Renal cortical epithelial cell (primary cell): ENCODE measurements at places on chromosomes 2 and 18. TPM values are rescaled to one million over a fixed set of nuclear protein-coding genes. Genes with fewer than 3 reads are reported as not detected.
A peak's percentile ranks its signal among the peaks of the same experiment; 100 is the strongest.

GRB14 gene
- total RNA-seq, result 10.4 and 22.1 TPM in 2 replicates

GRCh38 chr2:171180229-171180930 lies 19.7 kb upstream of the TLK1 start:
- DNase-seq, result no peak

PJVK gene
- 0.87 and 3.3 TPM in 2 replicates for total RNA-seq

GRCh38 chr2:162282765-162283425 lies 35.6 kb downstream of the IFIH1 start:
- no peak for DNase-seq

DNA sequence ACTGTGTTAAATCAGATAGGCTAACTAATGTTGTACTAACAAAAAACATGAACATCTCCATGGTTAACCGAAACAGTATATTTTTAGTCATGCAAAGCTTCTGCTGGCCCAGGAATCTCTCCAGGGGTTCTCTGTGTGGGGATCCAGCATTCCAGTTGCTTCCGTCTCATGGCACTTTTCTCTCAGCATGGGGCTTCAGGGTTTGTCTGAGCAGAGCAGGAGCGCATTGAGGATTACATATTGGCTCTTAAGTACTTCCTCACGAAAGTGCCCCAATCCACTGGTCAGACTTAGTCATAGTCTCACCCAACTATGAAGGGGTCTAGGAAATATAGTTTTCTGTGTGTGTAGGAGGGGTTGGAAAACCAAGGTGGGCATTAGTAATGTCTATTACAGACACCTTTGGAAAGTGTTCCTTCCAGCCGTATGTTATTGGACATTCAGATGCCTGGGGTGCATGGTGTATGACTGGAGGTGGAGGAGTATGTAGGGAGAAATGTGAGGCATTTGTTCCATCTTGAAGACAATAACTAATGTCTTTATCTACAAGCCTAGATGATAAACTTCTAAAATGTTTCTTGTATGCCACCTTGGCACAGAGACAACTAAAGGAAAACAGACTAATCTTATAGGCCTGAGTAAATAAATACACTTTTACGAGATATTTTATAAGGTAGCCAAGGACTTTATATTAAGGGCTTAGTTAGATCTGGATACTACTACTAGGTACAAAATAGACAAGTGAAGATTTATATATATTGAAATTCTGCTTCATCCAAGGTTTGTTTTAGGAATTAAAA lies 123.8 kb upstream of the ZEB2 start:
- no peak for DNase-seq

- DNase-seq, result no peak
Observed at GRCh38 chr2:163312713-163313112, 423.1 kb downstream of the FIGN start.

DNA sequence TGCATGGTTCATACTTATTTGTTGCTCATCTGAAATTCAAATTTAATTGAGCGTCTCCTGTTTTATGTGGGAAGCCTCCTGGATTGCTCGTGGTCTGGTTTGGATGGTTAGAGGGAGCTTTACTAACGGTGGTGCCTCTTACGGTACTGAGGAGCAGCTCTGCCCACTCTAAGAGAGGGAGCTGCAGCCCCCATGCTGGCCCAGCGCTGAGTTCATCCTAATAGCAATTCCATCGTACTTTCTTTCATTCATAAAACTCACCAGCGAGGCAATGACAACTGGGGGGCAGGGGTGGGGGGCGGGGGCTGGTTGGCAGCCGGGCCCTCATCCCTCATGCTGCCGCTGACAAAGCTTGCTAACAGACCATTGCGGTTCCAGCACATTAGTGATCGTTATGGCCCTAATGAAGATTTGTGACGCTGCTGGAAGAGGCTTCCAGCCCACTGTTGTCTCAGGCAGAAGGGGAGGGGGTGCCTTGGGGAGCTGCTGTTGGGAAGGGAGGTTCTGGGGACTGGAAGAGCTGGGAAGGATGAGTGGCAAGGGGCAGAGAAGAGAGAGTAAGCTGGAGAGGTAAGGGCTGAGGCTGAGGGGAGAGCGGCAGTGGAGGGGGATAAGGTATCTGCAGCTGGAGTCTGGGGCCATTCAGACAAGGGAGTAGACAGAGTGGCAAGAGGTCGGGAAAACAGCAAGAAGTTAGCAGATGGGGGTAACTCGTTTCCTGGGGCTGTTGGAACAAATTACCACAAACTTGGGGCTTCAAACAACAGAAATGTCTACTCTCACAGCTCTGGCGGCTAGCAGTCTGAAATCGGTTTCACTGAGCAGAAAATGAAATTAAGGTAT lies 238.1 kb downstream of the LPIN1 start:
- DNase-seq, result no peak

DNA sequence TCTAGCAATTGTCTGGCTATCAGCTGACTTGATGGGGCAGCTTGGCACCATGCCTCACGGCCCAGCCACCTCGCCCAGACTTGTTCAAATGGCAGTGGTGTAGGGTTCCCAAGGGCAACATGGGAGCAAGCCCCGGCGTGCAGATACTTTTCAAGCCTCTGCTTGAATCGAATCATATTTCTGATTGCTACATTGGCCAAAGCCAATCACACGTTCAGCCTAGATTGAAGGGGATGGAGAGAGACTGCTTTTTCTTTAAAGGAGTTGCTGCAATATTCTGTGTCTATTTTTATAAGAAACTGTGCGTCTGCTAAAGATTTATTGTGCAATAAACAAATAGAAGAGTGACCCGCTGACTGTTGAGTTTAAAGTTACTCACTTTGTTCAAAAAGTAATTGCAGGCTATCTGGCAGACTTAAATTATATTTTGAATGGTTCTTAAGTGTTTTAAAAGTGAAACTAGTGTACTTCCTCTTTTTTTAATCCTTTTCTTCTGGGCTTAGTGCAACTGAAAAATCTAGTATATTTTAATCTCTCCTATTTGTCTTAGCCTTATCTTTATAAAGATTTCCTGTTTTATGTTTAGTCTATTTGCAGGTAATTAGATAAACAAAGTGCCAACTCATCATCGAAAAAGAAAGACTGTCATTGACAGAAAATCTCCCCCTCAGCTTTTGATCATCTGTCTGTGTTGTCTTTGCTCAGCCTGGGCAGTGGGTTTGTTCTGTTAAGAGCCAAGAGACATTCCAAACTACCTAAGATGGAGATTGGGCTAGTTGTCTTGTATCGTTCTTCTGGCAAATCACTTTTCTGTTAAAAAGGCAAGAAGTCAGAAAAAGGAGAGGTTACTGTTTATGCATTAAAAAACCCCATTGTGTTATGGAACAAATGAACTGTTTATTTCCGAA lies 156.1 kb downstream of the TPGS2 start:
- DNase-seq, result peak; percentile 30

TUBB8B gene
- total RNA-seq, result not detected in 2 replicates

HOXD12 gene
- total RNA-seq, result not detected in 2 replicates

DNA sequence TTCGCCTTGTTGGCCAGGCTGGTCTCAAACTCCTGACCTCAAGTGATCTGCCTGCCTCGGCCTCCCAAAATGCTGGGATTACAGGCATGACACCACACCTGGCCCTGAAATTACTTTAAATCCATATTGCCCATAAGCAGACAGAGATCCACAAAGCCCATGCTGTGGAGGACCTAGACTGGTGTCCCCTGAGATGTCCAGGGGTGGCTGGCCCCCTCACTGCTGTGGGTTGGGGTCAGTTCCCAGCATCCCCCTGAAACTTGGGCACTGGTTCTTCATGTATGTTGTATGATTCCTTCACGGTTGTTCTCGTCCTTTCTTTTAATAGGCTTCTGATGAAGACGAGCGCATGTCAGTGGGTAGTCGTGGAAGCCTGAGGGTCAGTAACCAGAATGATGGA lies 78.1 kb upstream of the RBM44 start:
- DNase-seq, result no peak

- DNase-seq, result no peak
Observed at GRCh38 chr2:156465573-156465972, 29.4 kb downstream of the GPD2 start.

HOXD4 gene
- total RNA-seq, result 6.6 and 23.2 TPM in 2 replicates

DNA sequence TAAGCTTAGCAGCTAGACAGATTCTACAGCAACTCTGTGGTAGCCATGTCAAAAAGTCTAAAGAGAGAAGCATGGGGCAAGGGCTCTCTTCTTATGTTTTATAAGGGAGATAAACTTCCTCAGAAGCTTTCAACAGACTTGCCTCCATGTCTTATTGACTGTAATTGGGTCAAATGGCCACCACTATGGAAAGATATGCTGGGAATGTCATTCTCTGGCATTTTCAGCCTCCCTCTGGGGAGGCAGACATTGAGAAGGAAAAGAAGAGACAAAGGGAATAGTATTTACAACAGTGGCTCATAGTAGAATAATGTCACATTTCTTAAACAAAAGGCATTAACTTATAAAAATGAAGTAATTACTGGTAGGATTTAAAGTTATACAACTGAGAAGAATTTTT lies 1964.5 kb upstream of the PIK3C3 start:
- DNase-seq, result no peak

GRCh38 chr2:65368468-65368867 lies 63.9 kb downstream of the SPRED2 start:
- no peak for DNase-seq

KCNF1 gene
- total RNA-seq, result not detected in 2 replicates

MORN2 gene
- total RNA-seq, result 15.3 and 26.4 TPM in 2 replicates

CBLN2 gene
- 0.05 and 0.17 TPM in 2 replicates for total RNA-seq

DNA sequence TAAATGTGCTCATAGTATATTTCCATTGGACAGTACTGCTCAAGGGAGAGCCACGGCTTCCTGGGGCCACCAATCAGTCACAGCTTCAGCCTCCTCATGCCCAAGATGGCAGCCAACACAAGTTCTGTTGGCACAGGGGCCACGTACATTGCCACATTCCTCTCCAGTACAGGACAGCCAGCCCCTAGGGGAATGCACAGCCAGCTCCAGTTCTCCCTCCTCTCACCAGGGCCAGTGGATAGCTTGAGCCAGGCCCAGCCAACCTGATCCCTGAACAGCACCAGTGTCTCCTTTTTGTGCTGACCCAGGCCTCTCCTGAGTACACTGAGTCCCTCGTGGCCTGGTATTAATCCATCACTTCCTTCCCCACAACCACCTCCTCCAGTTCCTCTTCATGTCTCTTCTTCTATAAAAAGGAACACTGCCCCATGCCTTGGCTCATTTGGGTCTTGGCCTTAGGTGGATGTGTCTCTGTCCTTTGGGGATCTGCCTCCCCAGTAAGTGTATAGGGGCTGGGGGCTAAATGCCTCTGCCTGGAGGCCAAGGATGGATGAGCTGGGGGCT lies 168.7 kb downstream of the TNS1 start:
- no peak for DNase-seq

DNA sequence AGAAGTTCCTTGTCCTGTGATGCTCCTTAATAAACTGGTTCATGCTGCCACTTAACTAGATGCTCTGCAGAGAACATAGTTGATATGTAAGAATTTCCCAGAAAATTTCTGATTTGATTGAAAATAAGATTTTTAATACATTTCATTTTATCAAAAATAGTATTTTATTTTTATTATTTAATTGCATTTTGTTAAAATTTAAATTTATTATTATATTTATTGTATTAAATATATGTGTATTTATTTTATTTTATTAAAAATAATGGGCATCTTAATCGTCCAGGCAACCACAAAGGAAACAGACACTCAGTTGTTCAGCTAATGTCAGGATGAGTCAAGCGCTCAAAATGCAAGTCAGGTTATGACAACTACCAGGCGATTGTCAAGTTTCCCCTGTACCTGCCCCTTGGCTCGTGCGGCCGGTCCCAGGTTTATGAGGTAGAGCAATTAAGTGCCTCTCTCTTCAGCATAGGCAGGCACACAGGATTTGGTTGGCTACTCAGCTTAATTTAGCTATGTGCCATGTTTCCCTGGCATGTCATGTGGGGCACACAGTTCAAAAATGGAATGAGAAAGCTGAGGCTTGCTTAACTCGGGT lies 361.2 kb downstream of the RND3 start:
- DNase-seq, result peak; percentile 87

GRCh38 chr18:59715966-59716369 lies 18.7 kb upstream of the CCBE1 start:
- DNase-seq, result peak; percentile 98

ABCG8 gene
- not detected in 2 replicates for total RNA-seq

TTR gene
- not detected in 2 replicates for total RNA-seq

DNA sequence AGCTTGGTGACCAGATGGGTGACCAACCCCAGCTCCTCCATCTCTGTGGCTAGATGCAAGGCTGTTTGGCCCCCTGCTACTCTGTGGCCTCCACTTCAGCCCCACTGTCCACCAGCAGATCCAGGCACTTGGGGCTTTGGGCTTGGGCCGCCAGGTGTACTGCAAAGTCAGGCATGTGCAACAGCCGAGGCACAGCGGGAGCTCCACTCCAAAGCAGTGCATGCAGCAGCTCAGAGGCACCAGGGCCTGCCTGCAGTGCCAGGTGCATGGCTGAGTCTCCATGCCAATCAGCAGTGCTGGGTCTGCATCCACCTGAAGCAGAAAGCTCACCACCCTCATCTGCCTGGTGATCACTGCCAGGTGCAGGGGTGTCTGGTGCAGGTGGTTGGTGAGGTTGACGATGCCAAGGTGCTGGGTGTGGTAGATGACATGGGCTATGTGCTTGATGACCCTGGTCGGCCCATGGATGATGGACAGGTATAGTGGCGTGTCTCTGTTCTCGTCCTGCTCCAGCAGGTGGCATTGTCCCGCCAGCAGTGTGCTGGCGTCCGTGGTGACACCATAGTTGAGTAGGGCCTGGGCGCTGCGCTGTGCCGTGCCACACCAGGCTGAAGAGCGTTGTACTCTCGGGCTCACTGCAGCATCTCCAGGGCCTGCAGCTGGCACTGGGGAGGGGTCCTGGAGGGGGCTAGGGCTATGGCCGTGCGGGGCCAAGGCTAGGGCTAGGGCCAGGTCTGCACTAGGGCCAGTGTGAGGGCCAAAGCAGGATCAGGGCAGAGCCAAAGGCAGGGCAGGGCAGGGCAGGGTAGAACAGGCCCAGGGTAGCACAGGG lies 1.0 kb upstream of the ANKRD62 start:
- no peak for DNase-seq

- DNase-seq, result peak; percentile 47
Observed at GRCh38 chr2:12389344-12390045, 327.2 kb upstream of the TRIB2 start.

- DNase-seq, result no peak
Observed at GRCh38 chr18:44786257-44786656, 105.6 kb downstream of the SETBP1 start.

GRCh38 chr2:38515155-38516074 lies 87.3 kb downstream of the HNRNPLL start:
- peak; percentile 89 for DNase-seq

SKOR2 gene
- total RNA-seq, result not detected in 2 replicates

- no peak for DNase-seq
Observed at GRCh38 chr18:12819322-12819721, 64.7 kb downstream of the PTPN2 start.

LRRTM1 gene
- not detected in 2 replicates for total RNA-seq

DNA sequence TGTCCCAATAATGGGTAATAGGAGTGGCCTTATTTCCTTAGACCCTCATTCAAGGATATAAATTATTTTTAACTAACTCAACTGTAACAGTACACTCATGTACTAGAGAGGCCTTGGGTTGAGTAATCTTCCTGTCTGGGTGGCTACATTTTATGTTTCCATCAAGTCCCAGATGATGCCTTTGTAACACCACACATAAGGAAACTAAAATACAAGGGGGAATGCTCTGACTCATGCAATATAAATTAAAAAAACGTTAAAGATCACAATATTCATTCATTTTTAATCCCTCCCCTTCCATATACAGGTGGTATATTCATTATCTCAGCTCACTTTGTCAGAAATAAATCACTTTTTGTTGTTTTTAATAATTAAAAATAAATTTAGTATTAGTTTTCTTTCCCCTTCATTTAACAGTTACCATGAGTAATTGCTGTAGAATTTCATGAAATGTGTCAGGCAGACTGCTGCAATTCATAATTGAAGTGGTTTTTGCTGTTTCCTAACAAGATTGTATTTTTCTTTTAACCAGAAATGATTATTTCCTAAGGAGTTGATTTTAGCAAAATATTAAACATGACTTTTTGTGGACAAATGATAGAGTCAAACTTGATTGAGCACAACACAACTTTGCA lies 1403.6 kb downstream of the SUCLG1 start:
- DNase-seq, result peak; percentile 94

GDF7 gene
- total RNA-seq, result 0.69 and 3.2 TPM in 2 replicates
